M059J (cell line): ENCODE measurements at places on chromosomes 3 and 15.

DNA sequence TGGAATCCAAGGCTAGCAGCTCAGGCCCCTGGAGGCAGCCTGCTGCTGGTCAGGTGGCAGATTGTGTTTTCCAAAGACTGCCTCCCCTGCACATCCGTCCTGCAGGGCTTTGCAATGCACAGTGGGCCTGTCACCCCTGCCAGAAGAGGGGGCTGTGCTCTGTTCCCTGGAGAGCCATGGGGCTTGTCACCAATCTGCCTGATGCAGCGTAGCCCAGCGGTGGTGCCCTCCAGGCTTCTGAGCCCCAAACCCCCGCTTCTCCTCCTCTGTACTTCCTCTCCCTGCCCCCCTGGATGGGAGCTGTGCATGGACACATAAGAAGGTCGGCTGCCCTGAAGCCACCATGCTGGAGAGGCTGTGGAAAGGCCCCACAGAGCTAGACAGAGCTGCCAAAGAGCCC is 10.0 kb upstream of the PLXNA1 start:
- no peak for DNase-seq

DNA sequence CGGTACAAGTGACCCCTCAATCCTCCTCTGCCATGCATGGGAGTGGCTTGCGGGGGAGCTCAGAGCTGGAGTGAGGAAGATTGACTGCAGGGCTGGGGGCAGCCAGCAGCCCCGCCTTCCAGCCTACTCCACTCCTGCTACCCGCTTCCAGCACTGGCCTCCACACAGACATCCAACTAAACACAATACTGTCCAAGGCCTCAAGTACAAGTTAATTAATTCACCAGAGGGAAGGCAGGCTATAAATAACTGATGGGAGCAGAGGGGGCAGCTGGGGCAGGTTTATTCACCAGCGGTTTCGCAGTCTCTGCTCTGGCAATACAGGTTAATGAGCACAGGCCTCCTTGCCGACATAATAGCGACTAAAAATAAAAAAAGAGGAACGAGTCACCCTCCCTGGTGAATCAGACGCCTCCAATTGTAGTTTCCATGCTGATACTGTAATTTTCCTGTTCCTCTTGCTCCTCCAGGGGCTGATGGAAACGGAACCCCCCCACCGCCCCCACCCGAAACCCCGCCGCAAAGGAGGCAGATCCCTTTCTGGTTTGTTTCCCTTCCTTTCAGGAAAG is 166.4 kb upstream of the TLE3 start:
- DNase-seq = peak; percentile 53

GRCh38 chr3:111662907-111663306 is 67.8 kb upstream of the ZBED2 start:
- no peak for DNase-seq

- no peak for DNase-seq
Measured at GRCh38 chr3:126084768-126085180, 850 bp upstream of the SLC41A3 start.
